ENCODE measurements at places on chromosomes 13 and 19. TPM values are rescaled to one million over a fixed set of nuclear protein-coding genes. Genes with fewer than 3 reads are reported as not detected.
A peak's percentile ranks its signal among the peaks of the same experiment; 100 is the strongest.

DNA sequence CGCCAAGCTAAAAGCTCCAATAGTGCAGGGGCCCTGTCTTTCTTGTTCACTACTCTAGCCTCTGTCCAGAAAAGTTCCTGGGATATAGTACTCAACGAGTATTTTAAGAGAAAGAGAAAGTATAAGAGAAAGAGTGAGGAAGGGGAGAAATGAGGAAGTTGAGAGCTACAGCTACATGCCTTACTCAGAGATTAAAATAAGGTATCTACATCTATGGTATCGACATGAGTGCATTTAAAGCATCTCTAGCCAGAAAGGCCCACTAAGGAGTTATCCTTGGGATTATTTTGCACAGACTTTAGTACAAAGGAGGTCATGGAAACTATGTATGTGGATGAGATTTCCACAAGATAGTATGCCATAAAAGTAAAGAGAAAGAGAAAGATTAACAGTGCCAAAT, 28.5 kb downstream of the MYCBP2 start:
- no peak overlapping the region for H3K4me3 ChIP-seq
- H3K27me3 ChIP-seq: no peaks in the 10 kb centered on the region
- peak overlapping the region; percentile 25 for H3K27ac ChIP-seq

DAND5 gene
- not detected for total RNA-seq

- H3K4me3 ChIP-seq: peak within 1 kb of the TSS; percentile 77
- peaks cover 20% of the 10 kb centered on the region for H3K4me1 ChIP-seq
- peaks cover 28% of the 10 kb centered on the region for H3K27me3 ChIP-seq
- DNase-seq: no peak
Measured at GRCh38 chr19:43639519-43640423, at the start of gene CADM4. TSS of gene CADM4 (minus strand) at chr19:43639850. CDS start at chr19:43639790, 60 bp downstream.

FCAR gene
- total RNA-seq: not detected

GRCh38 chr13:32905063-32905863, 111.0 kb upstream of the KL start:
- no peaks in the 10 kb centered on the region for H3K36me3 ChIP-seq
- peaks cover 3% of the 10 kb centered on the region for H3K27me3 ChIP-seq
- no peak overlapping the region for H3K27ac ChIP-seq
- no peak overlapping the region for H3K4me3 ChIP-seq
- DNase-seq: no peak

GRCh38 chr13:50712456-50712855, 131.0 kb downstream of the DLEU7 start:
- H3K4me1 ChIP-seq: peaks cover 12% of the 10 kb centered on the region
- H3K27ac ChIP-seq: no peak overlapping the region
- no peak overlapping the region for H3K4me3 ChIP-seq
- DNase-seq: no peak

- H3K4me3 ChIP-seq: no peak overlapping the region
- H3K36me3 ChIP-seq: no peaks in the 10 kb centered on the region
- DNase-seq: no peak
Measured at GRCh38 chr13:98939660-98940191, 38.1 kb downstream of the DOCK9 start.

GRCh38 chr19:20611866-20612265, 46.3 kb upstream of the ZNF737 start:
- H3K4me1 ChIP-seq: no peaks in the 10 kb centered on the region
- no peaks in the 10 kb centered on the region for H3K36me3 ChIP-seq
- no peak overlapping the region for H3K27ac ChIP-seq
- no peak overlapping the region for H3K4me3 ChIP-seq

- no peak overlapping the region for H3K4me3 ChIP-seq
- no peak for DNase-seq
- H3K27ac ChIP-seq: no peak overlapping the region
- H3K27me3 ChIP-seq: peaks cover 9% of the 10 kb centered on the region
Measured at GRCh38 chr13:101988140-101988539, 413.7 kb downstream of the FGF14 start.

GRCh38 chr19:33872445-33873320, 76.0 kb downstream of the KCTD15 start:
- no peak overlapping the region for H3K4me3 ChIP-seq
- DNase-seq: peak; percentile 34
- peaks cover 58% of the 10 kb centered on the region for H3K4me1 ChIP-seq
- no peaks in the 10 kb centered on the region for H3K36me3 ChIP-seq
- no peak overlapping the region for H3K27ac ChIP-seq

DNA sequence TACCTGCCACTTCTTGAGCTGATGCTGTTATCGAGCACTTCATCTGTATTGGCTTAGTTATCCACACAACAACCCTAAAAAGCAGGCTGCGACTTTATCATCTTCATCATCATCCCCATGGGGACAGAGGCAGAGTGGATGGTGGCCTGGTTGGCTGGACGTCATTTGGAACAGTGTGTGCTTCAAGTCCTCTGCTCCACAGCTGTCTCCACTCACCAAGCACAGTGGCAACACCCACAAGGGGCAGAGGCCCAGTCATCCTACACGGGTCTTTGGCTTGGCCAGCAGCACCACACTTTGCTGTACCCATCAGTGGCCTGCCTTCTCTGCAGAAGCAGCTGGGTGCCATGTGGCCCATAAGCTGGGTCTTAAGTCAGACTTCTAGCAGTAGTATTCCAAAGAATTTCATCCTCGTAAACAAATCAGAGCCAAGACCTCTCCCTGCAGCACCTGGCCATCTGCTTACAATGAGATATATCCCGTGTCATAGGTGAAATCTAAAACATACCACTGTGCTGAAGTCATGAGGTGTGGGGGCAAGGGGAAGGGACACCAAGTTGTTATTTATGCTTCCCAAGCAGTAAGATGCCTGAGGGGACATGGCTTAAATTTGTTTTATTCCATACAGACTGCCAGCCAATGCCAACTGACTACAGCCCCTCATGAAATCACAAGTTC, 47.9 kb upstream of the EPHX3 start:
- H3K36me3 ChIP-seq: no peaks in the 10 kb centered on the region
- no peaks in the 10 kb centered on the region for H3K27me3 ChIP-seq
- peak overlapping the region; percentile 94 for H3K27ac ChIP-seq
- no peak for DNase-seq
- H3K4me3 ChIP-seq: no peak overlapping the region

- no peaks in the 10 kb centered on the region for H3K36me3 ChIP-seq
- H3K4me1 ChIP-seq: no peaks in the 10 kb centered on the region
- H3K4me3 ChIP-seq: no peak overlapping the region
- no peaks in the 10 kb centered on the region for H3K27me3 ChIP-seq
Measured at GRCh38 chr19:31018936-31019335, 330.3 kb downstream of the TSHZ3 start.

GRCh38 chr13:113403255-113404104, 39.5 kb upstream of the GRTP1 start:
- H3K27me3 ChIP-seq: no peaks in the 10 kb centered on the region
- H3K27ac ChIP-seq: no peak overlapping the region
- no peaks in the 10 kb centered on the region for H3K36me3 ChIP-seq
- peaks cover 43% of the 10 kb centered on the region for H3K4me1 ChIP-seq

VAV1 gene
- not detected for total RNA-seq

GRCh38 chr19:45767410-45767880, 1.6 kb downstream of the SIX5 start:
- H3K36me3 ChIP-seq: peaks cover 7% of the 10 kb centered on the region
- H3K4me3 ChIP-seq: peak overlapping the region; percentile 85
- no peaks in the 10 kb centered on the region for H3K27me3 ChIP-seq

LILRB5 gene
- not detected for total RNA-seq

EBI3 gene
- total RNA-seq: 1.0 TPM

DNA sequence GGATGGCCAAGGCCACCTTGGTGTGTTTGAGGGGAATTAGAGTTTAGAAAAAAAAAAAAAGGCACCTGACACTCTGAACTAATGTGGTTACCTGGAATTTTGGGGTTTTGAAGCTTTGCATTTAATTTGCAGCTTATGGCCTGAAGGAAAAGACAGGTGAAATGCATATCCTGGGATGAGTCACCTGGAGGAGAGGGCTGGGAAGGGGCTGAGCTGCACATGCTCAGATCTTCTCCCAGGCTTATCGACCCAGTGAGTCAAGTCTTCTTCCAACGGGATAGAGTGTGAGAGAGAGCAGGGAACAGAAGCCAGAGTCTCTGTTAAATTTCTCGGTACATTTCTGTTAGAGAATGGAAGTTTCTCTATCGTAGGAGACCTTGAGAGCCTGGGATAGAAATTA, 29.7 kb upstream of the ALOX5AP start:
- H3K36me3 ChIP-seq: no peaks in the 10 kb centered on the region
- H3K27me3 ChIP-seq: peaks cover 10% of the 10 kb centered on the region
- no peak overlapping the region for H3K27ac ChIP-seq
- H3K4me3 ChIP-seq: no peak overlapping the region

FPR2 gene
- total RNA-seq: not detected

SLITRK6 gene
- total RNA-seq: 42.3 TPM

GRCh38 chr13:85632526-85633195, 166.6 kb downstream of the SLITRK6 start:
- no peak overlapping the region for H3K4me3 ChIP-seq
- DNase-seq: no peak
- no peaks in the 10 kb centered on the region for H3K36me3 ChIP-seq
- H3K4me1 ChIP-seq: peaks cover 21% of the 10 kb centered on the region
- no peaks in the 10 kb centered on the region for H3K27me3 ChIP-seq

- DNase-seq: no peak
- no peaks in the 10 kb centered on the region for H3K27me3 ChIP-seq
- no peak overlapping the region for H3K4me3 ChIP-seq
- no peaks in the 10 kb centered on the region for H3K36me3 ChIP-seq
- H3K27ac ChIP-seq: no peak overlapping the region
- peaks cover 9% of the 10 kb centered on the region for H3K4me1 ChIP-seq
Measured at GRCh38 chr13:99816321-99816720, 155.2 kb downstream of the ZIC5 start.

DNA sequence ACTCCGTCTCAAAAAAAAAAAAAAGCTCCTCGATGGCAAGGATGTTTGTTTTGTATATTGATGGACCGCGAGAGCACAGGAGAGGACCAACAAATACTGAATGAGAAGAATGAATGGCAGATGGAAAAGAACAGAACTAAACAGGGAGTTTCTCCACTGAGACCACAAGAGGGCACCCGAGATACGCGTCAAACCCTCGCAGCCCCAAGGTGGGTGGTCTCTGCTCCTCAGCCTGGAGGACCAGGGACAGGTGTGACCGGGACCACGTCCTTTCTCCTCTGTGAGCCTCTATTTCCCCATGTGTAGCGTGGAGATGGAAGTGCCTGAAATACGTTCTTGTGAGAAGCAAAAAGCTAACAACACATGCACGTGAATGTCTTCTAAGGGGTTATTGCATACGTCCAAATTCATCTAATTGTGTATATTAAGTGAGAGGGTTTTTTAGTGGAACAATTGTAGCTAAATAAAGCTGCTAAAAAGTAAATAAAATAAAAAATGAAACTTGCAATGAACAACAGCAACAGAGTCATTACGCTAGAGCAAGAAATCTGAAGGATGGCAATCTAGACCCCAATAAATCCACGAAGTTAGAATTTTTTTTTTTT, 8.3 kb upstream of the CDC42EP5 start:
- no peak overlapping the region for H3K27ac ChIP-seq
- H3K4me3 ChIP-seq: no peak overlapping the region
- no peaks in the 10 kb centered on the region for H3K36me3 ChIP-seq
- H3K4me1 ChIP-seq: peaks cover 8% of the 10 kb centered on the region

DNA sequence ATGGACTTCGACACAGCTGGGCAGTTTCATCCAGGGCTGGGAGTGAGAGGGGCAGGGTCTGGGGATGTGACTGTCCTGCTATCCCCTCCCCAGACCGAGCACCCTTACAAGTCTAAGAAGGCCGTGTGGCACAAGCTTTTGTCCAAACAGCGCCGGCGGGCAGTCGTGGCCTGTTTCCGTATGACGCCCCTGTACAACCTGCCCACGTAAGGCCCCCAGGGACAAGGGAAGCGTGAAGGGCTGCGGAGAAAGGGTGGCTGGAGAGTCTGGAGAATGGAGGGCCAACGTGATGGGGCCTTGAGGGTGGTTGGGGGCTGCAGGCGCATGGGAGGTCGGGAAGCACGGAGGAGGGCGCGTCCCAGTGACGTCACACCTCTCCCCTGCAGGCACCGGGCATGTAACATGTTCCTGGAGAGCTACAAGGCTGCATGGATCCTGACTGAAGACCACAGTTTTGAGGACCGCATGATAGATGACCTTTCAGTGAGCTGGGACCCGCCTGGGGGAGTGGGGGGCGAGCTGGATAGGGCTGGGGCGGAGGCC, 89.5 kb downstream of the MAP4K1 start:
- H3K36me3 ChIP-seq: no peaks in the 10 kb centered on the region
- DNase-seq: no peak
- H3K27me3 ChIP-seq: no peaks in the 10 kb centered on the region
- H3K4me1 ChIP-seq: no peaks in the 10 kb centered on the region
- no peak overlapping the region for H3K27ac ChIP-seq
- no peak overlapping the region for H3K4me3 ChIP-seq

- no peak overlapping the region for H3K4me3 ChIP-seq
- no peak overlapping the region for H3K27ac ChIP-seq
- DNase-seq: no peak
- H3K4me1 ChIP-seq: no peaks in the 10 kb centered on the region
- peaks cover 46% of the 10 kb centered on the region for H3K27me3 ChIP-seq
Measured at GRCh38 chr13:31444266-31444856, 244.6 kb downstream of the B3GLCT start.

DNA sequence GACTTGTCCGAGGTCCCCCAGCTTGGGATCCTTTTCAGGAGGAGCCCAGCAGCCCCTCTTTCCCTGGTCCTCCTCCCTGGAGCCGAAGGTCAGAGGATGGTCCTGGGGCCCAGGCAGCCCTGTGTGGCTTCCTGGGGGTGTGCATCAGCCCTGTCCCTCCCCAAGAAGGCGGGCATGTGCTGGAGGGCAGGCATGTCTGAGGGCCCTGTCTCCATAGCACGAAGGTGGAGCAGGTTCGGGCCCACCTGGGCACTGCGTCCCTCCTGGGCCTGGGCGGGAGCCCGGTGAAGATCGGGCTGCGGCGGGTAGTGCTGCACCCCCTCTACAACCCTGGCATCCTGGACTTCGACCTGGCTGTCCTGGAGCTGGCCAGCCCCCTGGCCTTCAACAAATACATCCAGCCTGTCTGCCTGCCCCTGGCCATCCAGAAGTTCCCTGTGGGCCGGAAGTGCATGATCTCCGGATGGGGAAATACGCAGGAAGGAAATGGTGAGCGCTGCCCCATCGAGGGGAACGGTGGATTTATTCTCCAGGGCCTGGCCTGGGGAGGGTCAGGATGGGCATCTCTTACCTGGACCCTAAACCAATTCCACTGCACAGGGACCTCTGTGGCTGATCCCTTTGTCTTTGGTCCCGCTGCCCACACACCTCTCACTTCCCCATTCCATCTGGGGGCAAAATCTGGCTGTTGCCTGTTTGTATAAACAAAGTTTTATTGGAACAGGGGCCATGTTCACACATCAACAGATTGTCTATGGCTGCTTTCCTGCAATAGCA, 10.9 kb downstream of the TIMM13 start:
- no peaks in the 10 kb centered on the region for H3K4me1 ChIP-seq
- H3K27me3 ChIP-seq: no peaks in the 10 kb centered on the region
- peaks cover 4% of the 10 kb centered on the region for H3K36me3 ChIP-seq
- no peak for DNase-seq
- H3K27ac ChIP-seq: no peak overlapping the region

DNA sequence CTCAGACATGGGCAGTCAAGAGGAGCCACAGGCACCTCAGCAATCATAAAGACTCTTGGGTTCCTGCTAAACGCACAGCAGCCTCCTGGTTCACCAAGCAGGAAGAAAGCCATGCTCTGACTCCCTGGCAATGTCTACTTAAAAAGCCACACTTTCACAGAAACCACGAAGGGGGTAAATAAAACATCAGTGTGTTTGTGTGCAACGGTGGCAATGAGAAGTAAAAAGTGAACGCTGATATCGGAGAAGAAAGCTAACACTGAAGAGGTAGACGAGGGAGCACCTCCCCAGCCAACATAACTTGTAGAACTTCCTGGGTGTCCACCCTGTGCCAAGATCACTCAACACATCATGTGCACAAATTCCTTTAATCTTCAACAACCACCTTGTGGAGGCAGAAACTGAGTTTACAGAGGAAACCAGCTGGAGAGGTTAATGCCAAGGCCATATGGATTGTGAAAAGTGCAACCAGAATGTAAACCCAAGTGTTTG, 30.2 kb downstream of the HSPH1 start:
- DNase-seq: no peak
- peaks cover 26% of the 10 kb centered on the region for H3K27me3 ChIP-seq
- no peaks in the 10 kb centered on the region for H3K4me1 ChIP-seq
- H3K4me3 ChIP-seq: no peak overlapping the region
- no peak overlapping the region for H3K27ac ChIP-seq

Data from osteocyte (in vitro differentiated cells).